ENCODE measurements at places on chromosomes 2 and 18.

GRCh38 chr2:25129901-25130520 lies 38.4 kb downstream of the POMC start:
- no peak for DNase-seq

- no peak for DNase-seq
These were observed 5.6 kb downstream of the ACSL3 start for GRCh38 chr2:222866358-222866960.

DNA sequence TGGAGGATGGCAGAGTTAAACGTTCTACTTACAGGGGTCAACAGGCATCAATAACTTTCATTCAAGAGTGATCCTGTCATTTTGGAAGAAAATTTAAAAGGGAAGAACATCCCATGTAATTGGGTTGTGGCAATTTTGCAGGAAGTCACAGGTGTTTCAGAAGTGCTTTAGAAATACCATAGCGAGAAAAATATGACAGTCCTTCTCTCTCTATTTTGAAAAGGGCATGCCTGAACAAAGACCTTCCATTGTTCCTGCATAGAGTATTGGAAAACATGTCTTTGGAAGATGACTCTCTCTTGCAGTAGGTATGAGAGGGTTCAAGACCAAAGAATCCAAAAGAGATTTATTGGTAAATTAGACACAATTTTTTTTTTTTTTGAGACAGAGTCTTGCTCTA lies 81.8 kb upstream of the SERTAD2 start:
- no peak for DNase-seq

DNA sequence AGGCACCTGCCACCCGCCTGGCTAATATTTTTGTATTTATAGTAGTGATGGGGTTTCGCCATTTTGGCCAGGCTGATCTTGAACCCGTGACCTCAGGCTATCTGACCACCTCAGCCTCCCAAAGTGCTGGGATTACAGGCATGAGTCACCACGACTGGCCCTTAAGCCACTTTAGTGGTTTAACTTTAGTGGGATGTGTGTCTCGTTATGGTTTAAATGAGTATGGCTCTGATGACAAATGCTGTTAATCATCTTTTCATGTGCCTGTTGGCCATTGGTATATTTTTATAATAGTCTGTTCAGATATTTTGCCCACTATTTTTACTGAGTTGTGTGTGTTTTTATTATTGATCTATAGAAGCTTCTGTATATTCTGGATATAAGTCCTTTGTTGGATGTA lies 205.9 kb downstream of the MYO1B start:
- DNase-seq = no peak
